ENCODE measurements at places on chromosomes 4 and X.

GRCh38 chr4:89113415-89113814 lies 2.1 kb downstream of the TIGD2 start:
- no peak for DNase-seq

DNA sequence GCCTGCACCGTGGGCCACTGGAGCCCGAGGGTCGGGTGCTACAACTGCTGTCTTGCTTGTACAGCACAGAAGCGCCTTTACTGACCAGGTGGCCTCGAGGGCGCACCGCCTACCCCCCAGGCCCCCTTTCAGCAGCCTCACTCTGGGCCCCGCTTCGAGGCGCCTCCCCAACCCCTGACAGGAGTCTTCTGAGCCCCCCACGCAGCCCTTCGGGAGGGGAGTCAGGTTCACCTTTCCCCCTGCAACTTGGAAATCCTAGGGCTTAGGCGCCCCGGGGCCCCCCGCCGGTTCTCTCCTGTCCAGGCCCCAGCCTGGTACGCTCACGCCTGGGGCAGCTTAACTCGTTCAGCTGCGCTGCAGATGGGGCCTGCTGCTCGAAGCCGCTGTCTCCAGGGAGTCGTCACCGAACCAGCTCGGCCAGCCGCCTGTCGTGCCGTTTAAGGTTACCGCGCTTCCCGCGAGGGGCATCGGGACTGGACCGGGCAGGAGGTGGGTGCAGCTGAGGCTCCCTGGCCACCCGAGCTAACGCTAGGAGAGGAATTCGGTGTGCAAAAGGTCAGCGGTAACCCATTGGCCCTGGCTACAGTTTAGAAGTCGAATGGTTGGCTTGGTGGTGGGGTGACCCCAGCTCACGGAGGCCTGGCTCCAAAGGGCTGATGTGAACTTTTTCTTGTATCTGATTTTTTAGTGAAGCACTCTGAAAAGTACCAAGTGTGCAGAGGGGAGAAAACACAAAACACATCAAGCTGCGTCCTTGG lies 58.9 kb upstream of the BCOR start:
- DNase-seq: no peak

GRCh38 chr4:30495251-30495650 lies 224.9 kb upstream of the PCDH7 start:
- DNase-seq: no peak

DNA sequence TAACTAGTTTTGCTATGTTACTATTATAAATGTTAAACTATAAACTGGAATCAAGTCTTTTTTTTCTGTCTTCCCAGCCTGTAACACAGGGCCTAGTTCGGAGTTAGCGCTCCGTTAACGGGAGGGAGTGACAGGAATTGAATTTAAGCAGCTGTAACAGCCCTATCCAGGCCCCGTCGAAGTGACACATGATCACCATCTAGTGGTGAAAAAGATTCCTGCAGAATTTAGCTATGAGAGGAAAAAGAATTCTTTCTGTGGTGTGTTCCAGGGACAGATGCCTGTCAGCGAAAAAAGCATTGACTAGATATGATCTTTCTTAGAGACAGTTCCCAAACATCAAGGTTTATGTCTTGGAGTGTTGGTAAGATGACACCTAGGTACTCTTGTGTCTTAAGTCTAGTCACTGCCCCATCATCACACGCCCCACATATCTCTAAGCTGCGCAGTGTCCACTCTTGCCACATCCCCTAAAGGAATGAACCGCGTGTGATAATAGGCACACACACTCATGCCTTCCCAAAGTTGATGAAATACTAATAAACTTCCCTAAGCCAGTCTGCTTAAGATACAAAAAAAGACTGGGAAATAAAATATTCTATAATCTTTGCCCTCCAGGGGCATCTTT lies 2.1 kb downstream of the GAB3 start:
- DNase-seq: no peak

DNA sequence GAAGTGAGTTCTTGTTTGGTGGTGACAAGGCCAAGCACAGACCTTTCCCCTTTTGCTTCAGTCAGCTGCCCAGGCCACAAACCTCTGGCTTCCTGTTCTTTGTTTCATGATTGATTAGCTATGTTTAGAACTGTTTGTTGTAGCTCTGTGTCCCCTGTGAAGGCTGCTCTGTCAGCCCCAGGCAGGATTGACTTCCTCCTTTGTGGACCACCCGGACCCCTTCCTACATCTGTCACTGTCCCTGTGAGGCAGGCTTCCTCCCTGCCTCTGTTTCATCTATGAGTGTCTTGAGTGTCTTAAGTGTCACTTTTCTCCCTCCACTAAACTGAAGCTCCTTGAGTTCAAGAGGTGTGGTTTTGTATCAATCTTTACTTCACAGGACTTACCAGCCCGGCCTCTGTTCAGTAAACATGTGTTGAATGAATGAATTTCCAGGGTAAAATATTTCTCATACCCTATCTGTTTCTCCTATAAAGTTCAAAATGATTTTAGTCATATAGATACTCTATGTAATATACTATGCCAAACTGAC lies 83.5 kb downstream of the ZNF674 start:
- no peak for DNase-seq

- DNase-seq: no peak
Measured at GRCh38 chrX:9148615-9149399, 114.9 kb upstream of the FAM9B start.

DNA sequence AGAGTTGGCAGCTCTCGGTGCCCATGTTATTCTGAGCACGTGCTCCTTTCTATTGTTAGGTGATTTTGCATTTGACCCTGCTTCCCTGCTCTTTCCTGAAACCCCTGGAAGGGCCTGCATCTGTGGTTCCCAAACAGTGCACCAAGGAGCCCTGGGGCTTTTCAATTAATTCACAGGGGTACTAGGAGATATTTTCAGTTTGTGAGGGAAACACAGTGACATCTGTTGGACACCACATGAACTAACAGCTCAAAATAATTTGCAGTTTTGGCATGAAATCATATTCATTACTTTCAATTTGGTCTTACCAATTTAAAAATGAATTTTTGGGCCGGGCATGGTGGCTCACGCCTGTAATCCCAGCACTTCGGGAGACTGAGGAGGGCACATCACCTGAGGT lies 156.6 kb downstream of the GATB start:
- no peak for DNase-seq

- no peak for DNase-seq
Measured at GRCh38 chr4:73998040-73999011, at the start of gene CXCL5. Gene CXCL5 (minus strand): TSS chr4:73998677. CDS start chr4:73998581, 96 bp downstream.

GRCh38 chr4:186192066-186192612 lies 772 bp downstream of the CYP4V2 start:
- peak; percentile 23 for DNase-seq

GRCh38 chr4:4608214-4608537 lies 66.3 kb upstream of the STX18 start:
- DNase-seq: no peak

GRCh38 chr4:43380093-43380492 lies 487.6 kb downstream of the GRXCR1 start:
- no peak for DNase-seq

DNA sequence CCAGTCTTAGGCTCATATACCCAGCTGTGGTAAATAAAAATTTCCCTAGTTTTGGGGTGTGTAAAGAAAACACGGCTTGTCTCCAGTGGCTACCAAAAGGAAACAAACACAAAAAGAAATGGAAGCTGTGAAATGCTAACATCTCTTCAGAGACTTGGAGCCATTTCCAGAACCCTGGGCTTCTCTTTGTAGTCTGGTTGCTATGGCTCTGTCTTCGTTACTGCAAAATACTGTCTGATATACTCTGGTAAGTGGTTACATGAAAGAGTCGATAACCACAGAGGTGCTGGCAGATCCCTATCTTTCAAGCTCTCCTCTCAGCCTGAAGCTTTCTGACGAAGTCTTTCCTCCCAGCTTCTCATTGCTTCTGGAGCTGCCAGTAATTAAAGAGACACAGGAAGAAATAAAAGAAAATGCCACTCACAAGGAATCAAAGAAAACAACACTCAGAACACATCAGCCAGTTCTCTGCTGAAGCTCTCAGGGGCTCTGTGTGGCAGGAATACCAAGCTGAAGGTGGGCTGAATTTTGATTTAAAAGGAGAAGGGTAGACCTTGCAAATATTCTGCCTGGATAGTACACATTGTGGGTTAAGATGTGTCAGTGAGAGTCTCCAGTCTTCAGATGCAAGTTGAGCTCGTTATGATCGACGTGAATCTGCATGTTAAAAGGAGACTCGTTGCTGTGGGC lies 107.6 kb upstream of the FAM9C start:
- no peak for DNase-seq

- no peak for DNase-seq
Measured at GRCh38 chr4:152342293-152342692, 193.6 kb downstream of the FBXW7 start.

DNA sequence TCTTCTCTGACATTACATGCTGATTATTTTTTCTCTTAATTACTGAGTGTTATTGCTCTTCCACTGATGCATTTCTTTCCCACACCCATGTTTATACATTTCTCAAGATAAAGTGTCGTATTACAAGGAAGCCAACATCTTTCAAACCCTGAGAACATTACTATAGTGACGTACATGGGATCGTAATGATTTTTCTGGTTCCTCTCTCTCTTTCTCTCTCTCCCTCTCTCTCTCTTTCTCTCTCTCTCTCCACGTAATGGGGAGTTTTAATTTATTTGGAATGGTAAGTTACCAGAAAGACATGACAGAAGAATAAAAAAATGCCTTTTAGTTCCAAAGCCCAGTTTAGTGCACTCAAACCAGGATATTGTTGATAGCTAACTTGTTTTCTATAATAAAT lies 40.4 kb upstream of the MAPK10 start:
- DNase-seq: no peak

- no peak for DNase-seq
Measured at GRCh38 chr4:186920483-186920882, 196.8 kb upstream of the FAT1 start.

DNA sequence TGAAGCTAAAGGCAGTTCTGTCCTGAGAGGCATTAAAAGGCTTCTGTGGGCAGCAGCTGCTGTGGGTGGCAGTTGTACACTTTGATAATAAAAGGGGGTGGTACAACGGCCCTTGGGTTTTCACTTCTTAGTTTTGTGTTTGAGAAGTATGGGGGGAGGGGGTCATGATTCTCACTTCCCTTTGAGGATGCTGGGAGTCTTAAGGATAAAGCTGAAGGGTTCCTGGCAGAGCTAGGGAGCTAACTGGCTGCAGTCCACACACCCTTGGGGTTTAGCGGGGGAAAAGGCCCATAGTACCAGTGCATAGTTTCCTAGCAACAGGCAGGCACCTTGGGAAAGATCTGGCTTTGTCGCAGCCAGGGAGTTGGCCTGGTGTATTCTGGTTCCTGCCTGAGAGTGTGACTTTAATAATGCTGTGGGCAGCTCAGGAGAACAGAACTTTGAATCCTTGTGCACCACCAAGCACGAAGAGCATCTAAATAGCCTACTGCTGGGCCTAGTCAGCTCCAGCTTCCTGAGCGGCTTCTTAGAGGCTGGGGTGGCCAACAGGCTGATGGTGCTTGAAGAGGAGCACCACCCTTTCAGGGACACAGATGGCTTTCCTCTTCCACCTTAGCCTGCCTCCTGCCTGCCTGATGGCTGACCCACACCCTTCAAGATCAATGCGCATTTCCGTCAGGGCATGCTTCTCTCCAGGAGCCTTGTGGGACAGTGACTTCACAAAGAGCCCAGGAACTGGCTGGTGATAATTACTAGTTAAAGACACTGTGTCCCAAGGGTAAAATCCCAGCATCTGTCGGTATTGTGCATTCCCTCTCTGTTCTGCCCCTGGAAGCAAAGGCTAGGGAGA lies 12.5 kb downstream of the ZBTB33 start:
- no peak for DNase-seq

GRCh38 chr4:144313370-144313769 lies 172.9 kb upstream of the GYPA start:
- no peak for DNase-seq

- no peak for DNase-seq
Measured at GRCh38 chr4:123659262-123659661, 262.7 kb downstream of the SPRY1 start.

DNA sequence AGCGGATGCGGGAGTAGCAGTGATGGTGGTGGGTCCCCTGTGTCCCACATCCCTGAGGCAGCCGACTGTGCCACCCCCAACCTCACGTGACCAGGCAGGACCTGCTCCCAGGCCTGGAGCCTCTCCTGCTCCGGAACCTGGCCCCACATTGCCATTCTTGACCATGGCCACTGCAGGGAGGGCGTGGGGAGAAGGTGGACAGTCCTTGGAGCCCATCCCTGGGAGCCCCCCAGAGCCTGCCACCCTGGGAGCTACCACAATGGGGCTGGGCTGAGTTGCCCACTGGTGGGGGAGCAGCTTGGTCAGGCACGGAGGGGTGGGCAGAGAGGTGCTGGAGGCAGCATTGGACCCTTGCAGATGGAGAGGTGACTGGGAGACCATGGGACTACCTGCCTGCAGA lies 36.8 kb downstream of the TMPRSS11A start:
- DNase-seq: no peak

- no peak for DNase-seq
Measured at GRCh38 chr4:153523164-153523796, 57.1 kb downstream of the TMEM131L start.

- no peak for DNase-seq
Measured at GRCh38 chrX:119401569-119401968, 2.4 kb downstream of the SLC25A43 start.

- no peak for DNase-seq
Measured at GRCh38 chrX:15468036-15468435, 25.1 kb downstream of the PIR start.

GRCh38 chr4:117417856-117418255 lies 332.5 kb upstream of the TRAM1L1 start:
- no peak for DNase-seq

- no peak for DNase-seq
Measured at GRCh38 chrX:139936259-139936658, 3.4 kb upstream of the ATP11C start.

GRCh38 chrX:39757971-39758370 lies 339.8 kb downstream of the BCOR start:
- DNase-seq: no peak

GRCh38 chr4:73185903-73186302 lies 72.7 kb downstream of the ANKRD17 start:
- no peak for DNase-seq

DNA sequence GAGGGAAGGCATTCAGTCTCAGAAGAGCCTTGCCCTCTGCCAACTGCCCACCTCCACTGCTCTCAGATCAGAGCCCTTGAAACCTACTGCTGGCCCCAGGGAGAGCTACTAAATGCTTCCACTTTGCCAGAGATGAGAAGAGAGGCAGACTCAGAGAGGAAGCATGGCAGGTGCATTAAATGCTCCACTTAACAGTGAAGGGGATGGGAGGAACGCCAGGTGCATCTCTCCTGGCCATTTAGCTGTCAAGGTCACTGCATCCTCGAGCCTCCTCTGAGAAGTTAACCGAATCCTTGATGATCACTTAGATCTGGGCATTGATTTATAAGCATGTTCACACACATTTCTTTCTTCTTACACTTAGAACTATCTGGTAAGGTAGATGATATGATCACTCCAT lies 15.0 kb downstream of the TRPC5 start:
- DNase-seq: no peak

Measured in stimulated activated CD4-positive, alpha-beta T cell treated with anti-CD3 and anti-CD28 coated beads, TNF-alpha, amount 100 ng/mL, for 48 hours (primary cell).